HepG2 (cell line): ENCODE measurements at places on chromosomes 2 and 18. TPM values are rescaled to one million over a fixed set of nuclear protein-coding genes. Genes with fewer than 3 reads are reported as not detected.

The PCBP1 gene
- polyA plus RNA-seq: 137 and 144 TPM in 2 replicates

The PAX8 gene
- 8.1 and 8.8 TPM in 2 replicates for polyA plus RNA-seq

- DNase-seq: no peak
- no peaks in the 10 kb centered on the region for H3K27me3 ChIP-seq
- no peak overlapping the region for H3K27ac ChIP-seq
- H3K4me3 ChIP-seq: no peak overlapping the region
These were observed 17.3 kb downstream of the NCK2 start for GRCh38 chr2:105761931-105762515.

GRCh38 chr2:121075006-121075551 lies 209.9 kb downstream of the TFCP2L1 start:
- no peaks in the 10 kb centered on the region for H3K36me3 ChIP-seq
- H3K27me3 ChIP-seq: peaks cover 90% of the 10 kb centered on the region
- 0 out of 2 replicates have a peak, but pooled peaks cover 5% of the 10 kb centered on the region for H3K4me1 ChIP-seq

The DNAH6 gene
- polyA plus RNA-seq: 0.01 TPM in 1 of 2 replicates, not detected in the other

- no peak overlapping the region for H3K4me3 ChIP-seq
- no peak for DNase-seq
- H3K36me3 ChIP-seq: no peaks in the 10 kb centered on the region
- no peaks in the 10 kb centered on the region for H3K27me3 ChIP-seq
- no peaks in the 10 kb centered on the region for H3K4me1 ChIP-seq
- H3K27ac ChIP-seq: no peak overlapping the region
These were observed 75.6 kb downstream of the RNF144A start for GRCh38 chr2:6992794-6993228.

DNA sequence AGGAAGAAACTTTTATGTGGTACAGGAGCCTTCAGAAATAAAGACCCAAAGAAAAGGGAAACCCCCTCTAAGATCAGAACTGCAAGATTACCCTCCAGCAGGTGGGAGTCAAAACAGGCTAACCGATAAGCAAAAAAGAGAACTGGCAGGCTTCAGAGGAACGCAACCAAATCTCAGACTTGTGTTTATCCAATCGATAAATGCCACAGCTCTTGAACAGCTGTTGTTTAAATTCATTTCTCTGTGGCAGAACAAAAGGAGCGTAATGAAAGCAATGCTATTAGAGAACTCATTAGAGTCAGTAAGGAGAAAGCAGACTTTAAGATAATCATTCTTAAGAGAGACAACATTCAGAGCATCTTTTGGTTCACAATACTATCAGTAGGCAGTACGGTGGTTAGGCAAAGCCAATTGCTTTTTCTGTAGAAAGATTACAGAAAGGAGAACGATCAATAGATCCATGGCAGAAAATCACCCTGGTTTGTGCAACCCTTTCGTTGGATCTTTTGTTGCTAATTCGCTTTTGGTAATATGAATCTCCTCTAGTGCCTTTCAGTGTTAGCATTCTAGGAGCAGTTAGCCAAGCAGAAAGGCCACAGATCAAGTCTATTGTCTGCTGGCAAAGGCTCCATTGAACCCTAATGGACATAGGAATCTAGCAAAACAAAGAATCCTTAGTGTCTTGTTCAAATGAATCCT lies 476.4 kb upstream of the CHST9 start:
- no peak for DNase-seq
- H3K27me3 ChIP-seq: no peaks in the 10 kb centered on the region; the same call in 1 of the 2 replicates
- H3K4me3 ChIP-seq: no peak overlapping the region
- H3K4me1 ChIP-seq: no peaks in the 10 kb centered on the region

GRCh38 chr2:52343706-52344266 lies 1311.9 kb upstream of the NRXN1 start:
- no peaks in the 10 kb centered on the region for H3K4me1 ChIP-seq
- no peak for DNase-seq
- no peaks in the 10 kb centered on the region for H3K36me3 ChIP-seq
- H3K27ac ChIP-seq: no peak overlapping the region
- H3K4me3 ChIP-seq: no peak overlapping the region

The HOXD4 gene
- polyA plus RNA-seq: not detected in 2 replicates

- H3K4me3 ChIP-seq: no peak overlapping the region
- no peaks in the 10 kb centered on the region for H3K36me3 ChIP-seq
These were observed 57.0 kb downstream of the CIB4 start for GRCh38 chr2:26584191-26584590.

GRCh38 chr2:131367352-131367751 lies 3.4 kb upstream of the RAB6D start:
- H3K27me3 ChIP-seq: peaks cover 16% of the 10 kb centered on the region; the same call in 2 of the 3 replicates
- no peak for DNase-seq
- no peaks in the 10 kb centered on the region for H3K36me3 ChIP-seq
- no peak overlapping the region for H3K27ac ChIP-seq
- H3K4me3 ChIP-seq: no peak overlapping the region

- H3K4me3 ChIP-seq: no peak overlapping the region
- no peaks in the 10 kb centered on the region for H3K4me1 ChIP-seq
- no peaks in the 10 kb centered on the region for H3K27me3 ChIP-seq
- no peak overlapping the region for H3K27ac ChIP-seq
These were observed 29.9 kb upstream of the REG3A start for GRCh38 chr2:79189465-79189864.

The CTAGE1 gene
- polyA plus RNA-seq: 0.01 TPM in 1 of 2 replicates, not detected in the other

GRCh38 chr2:129711816-129712675 lies 267.4 kb upstream of the RAB6C start:
- no peaks in the 10 kb centered on the region for H3K36me3 ChIP-seq
- DNase-seq: no peak
- H3K4me3 ChIP-seq: no peak overlapping the region
- H3K4me1 ChIP-seq: no peaks in the 10 kb centered on the region
